ENCODE measurements at places on chromosomes 12 and 14.

DNA sequence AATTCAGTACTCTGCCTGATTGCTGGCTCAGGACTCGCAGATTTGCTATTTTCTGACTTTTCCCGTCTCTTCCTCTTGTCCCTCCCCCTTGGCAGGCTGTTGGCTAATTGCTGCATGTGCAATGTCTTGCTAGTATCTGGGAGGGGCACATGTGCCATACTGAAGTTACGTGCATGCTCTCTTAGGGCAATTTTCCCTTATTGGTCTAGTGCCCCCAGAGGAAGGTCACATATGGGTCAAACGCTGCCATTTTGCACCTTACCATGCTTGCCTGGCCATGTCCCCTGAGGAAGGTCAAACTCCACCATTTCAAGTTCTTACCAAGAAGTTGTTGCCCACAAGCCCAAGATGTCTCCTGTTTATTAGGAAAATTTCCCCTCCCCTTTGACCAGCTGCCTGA lies 13.9 kb upstream of the ERC1 start:
- no peak for DNase-seq

DNA sequence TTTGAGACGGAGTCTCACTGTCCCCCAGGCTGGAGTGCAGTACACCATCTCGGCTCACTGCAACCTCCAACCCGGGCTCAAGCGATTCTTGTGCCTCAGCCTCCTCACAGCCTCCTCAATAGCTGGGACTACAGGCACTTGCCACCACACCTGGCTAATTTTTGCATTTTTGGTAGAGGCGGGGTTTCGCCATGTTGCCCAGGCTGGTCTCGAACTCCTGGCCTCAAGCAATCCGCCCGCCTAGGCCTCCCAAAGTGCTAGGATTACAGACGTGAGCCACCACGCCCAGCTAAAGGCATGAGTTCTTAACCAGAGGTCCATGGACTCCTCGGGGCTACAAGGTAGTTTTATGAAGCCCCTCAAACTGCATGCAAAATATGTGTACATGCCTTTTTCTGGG lies 2.1 kb downstream of the SARNP start:
- no peak for DNase-seq

- DNase-seq = no peak
Measured at GRCh38 chr12:122368361-122369073, 54.0 kb downstream of the CLIP1 start.

DNA sequence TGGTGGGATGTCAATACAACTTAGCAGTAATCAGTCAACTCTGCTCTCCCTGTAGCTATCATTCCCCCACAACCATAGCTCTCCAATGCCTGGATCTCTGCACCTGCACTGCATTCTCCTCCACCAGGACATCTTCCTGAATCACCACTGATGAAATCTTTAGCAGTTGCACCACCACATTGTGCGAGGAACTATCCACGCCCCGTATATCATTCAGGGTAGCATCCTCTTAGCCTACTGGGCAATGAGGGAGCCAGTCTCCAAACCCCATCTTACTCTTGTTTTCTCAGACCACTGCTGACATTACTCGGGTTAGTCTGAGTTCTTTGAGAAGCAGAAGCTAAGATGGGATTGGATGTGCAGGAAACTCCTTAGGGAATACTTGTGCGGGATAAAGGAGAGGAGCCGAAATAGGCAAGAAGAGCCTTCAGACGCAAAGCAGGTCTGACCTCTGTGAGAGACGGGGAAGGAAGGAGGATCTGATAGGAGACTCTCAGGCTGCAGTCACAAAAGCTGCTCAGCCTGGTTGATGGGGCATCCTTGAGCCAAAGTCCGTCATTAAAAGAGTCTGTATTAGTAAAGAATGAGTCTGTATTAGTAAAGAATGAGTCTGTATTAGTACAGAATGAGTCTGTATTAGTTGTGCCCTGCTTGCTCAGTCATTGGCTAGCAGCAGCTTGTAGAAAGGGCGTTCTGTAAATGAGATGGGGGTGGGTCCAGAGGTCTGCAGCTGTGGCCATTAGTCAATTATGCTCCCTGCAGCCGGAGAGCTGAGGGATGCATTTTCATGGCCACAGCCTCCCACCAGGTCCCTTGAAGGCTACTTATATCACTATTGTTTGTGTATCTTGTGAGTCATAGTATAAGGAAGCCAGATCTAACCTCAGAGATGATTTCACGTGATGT lies 49.6 kb upstream of the RASSF3 start:
- DNase-seq = no peak

- DNase-seq = no peak
Measured at GRCh38 chr14:80304125-80304766, 92.9 kb upstream of the DIO2 start.

GRCh38 chr12:31989571-31990362 lies 30.6 kb downstream of the RESF1 start:
- no peak for DNase-seq

GRCh38 chr12:8829621-8830020 lies 7.2 kb downstream of the A2ML1 start:
- no peak for DNase-seq

DNA sequence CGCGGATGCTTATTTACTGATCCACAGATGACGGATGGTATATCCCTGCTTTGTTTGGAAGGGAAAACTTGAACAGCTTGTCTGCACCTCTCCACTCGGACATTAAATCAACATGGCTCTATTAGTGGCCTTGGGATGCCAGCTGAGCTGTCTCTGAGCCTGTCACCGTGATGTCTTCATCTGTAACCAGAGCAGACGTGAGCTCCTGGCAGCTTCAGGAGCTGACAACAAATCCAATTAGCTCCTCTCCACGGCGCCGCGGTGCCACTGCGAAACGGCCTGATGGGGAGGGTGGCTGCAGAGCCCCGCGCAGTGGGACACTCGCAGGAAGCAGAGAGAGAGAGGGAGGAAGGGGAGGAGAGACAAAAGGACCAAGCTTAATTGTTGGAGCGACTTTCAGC lies 112.3 kb downstream of the PAPOLA start:
- DNase-seq = no peak

GRCh38 chr12:52238916-52239646 lies 6.0 kb downstream of the KRT7 start:
- DNase-seq = no peak

DNA sequence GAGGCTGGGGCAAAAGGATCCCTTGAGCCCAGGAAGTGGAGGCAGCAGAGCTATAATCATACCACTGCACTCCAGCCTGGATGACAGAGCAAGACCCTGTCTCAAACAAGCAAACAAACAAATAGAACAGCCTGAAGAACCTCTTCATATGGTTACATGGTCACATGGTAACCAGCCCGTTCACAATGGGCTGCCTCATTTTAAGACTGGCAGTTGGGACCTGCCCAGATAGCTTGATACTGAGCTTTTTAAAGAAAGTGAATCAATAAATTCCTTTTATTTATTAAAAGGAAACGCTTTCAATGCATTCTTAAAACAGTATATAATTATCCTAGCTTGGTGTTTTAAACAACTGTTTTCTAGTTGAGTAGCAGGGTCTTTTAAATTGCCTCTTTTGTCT lies 10.5 kb downstream of the MLXIP start:
- no peak for DNase-seq

DNA sequence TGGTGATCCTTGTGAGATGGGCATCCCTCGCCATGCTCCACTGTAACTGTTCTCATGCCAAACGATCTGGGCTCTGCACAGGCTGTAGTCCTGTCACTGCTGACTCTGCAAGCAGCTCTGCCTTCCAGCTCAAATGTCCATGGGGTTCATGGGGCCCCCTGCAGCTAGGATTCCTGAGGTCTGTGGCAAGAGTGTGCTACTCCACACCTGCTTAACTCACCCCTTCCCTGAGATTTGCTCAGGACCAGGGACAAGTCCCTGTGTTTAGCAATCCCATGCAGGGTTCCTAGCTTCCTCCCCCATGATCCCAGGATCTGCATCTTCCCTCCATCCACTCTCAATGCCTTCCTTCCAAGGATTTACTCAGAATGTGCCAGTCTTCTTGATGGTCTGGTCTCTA lies 241.0 kb downstream of the ASCL1 start:
- DNase-seq = no peak

DNA sequence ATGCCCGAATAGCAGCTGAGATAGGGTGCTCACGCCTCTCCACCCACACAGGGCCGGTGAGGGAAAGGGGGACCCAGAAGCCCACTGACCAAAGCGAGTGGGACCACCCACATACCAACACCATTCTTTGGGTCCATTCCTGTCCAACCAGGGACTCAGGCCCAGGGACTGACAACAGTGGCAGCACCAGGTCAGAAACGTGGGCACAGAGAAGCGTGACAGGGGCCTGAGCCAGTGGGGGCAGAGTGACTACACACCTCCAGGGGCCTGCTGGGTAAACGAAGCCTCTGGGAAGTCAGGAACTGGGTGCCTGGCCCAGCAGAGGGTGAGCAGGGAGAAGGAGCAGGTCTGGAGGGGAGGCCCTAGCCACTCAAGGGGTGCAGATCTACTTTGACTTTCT lies 13.7 kb downstream of the SPRYD3 start:
- no peak for DNase-seq

DNA sequence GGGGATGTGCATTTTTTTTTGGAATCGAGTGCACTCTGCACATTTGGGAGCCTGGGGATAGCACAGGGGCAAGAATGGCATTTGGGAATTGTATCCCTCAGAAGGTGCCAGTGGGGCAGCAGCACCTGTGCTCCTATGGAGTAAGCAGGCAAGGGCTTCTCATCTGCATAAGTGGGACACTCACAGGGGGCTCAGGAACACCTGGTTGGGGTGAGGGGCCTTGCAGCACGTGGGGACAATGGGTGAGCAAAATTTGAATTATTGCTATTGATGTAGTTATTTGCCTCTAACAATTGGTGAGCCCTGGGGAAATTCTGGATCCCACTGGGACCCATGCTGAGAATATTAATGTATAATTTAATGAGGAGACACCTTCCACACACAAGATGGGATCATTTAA lies 274.2 kb downstream of the TTC6 start:
- DNase-seq = no peak

GRCh38 chr14:69355607-69356281 lies 42.4 kb downstream of the ERH start:
- no peak for DNase-seq

- DNase-seq = no peak
Measured at GRCh38 chr12:67593041-67593440, 55.5 kb upstream of the DYRK2 start.

GRCh38 chr14:81946834-81947798 lies 413.5 kb upstream of the SEL1L start:
- DNase-seq = no peak

- no peak for DNase-seq
Measured at GRCh38 chr12:18805516-18806248, 67.8 kb downstream of the CAPZA3 start.

GRCh38 chr14:81157431-81157830 lies 63.3 kb downstream of the GTF2A1 start:
- DNase-seq = no peak

DNA sequence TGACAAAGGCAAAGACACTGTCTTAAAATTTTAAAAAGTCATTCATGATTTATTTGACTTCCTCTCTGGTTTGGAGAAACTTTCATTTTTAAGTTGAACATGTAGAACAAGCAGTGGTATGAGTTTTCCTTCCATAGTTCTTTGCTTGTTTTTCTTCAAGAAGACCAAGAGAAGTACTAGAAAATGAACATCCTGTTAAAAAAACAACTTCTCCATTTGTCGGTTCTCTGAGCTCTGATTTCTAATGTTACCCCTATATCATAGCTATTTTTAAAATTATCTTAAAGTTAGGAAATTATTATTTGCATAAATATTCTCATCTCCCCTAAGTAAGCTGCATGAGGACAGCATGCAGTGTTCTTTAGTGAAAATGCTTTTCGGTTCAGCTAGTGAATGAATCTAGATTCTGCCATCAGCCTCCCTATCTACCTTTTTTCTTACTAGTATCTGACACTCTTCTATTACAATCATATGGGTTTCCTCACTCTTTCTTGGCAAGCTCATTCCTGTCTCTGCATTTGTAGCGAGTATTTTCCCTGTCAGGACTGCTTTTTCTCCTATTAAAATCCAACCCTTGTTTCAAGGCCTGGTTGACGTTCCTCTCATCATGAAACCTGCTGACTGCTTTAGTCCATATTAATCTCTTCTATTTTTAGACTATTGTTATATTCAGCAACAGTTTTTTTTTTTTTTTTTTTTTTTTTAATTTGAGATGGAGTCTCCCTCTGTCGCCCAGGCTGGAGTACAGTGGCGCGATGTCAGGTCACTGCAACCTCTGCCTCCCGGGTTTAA lies 15.8 kb downstream of the DIP2B start:
- DNase-seq = no peak

GRCh38 chr12:89671469-89671868 lies 37.2 kb downstream of the ATP2B1 start:
- DNase-seq = no peak

DNA sequence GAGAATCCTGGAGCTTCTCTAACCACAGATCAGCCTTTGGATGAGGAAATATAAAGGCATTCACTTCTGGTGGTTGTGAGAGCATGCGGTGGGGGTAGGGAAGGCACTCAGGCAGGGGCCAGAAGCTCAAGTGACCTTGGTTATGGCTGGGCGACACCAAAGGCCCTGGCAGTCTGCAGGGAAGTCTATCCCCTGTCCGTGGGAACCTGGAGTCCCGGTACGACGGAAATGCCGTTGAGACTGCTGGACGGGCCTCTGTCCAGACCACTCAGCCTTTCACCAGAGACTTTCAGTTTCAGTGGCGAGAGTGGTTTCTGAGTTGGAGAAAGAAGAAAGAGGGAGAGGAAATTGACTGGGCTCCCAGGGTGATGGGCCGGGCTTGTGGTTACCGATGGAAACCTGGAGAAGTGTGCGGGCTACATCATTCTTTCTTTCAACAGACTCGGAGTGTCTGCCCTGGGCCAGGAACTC lies 20.9 kb downstream of the ISCA2 start:
- no peak for DNase-seq

DNA sequence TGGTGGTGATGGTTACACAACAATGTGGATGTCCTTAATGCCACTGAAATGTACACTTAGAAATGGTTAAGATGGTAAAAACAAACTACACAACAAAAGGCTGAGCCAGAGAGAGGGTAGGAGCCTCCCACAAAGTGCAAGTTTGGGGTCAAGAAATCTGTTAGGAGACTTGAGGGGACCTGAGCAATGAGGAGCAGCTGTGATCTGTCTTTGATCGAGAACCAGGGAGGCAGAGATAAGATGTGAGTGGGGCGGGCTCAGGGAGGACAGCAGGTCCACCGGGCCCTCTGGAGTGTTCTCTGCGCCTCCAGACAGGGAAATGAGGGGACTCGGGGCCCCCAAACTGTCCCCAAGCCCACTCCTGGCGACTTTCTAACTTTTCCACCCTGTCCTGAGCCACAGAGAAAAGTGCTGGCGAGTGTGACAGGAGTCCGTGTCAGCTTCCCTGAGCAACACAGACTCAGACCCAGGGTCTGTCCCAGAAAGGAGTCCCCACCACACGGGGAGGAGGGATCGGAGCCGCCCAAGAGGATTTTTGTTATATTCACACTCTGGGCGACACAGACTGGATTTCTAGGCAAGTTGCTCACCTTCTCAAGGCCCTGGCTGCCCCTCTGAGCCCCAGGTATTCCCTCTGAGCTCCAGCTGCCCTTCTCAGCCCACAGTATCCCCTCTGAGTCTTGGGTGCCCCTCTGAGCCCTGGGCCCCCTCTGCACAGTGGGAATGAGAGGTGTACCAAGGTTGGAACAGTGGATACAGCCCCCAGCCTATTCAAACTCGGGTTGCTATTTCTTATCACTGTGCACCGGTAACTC lies 11.5 kb upstream of the SCARB1 start:
- no peak for DNase-seq

GRCh38 chr12:108907839-108908351 lies 28.0 kb downstream of the DAO start:
- no peak for DNase-seq

- DNase-seq = no peak
Measured at GRCh38 chr14:104118006-104118844, 20.2 kb upstream of the KIF26A start.

All from effector CD4-positive, alpha-beta T cell (primary cell).